ENCODE measurements at places on chromosomes 16 and 17. TPM values are rescaled to one million over a fixed set of nuclear protein-coding genes. Genes with fewer than 3 reads are reported as not detected.

The MEFV gene
- 4.5 TPM for total RNA-seq

The HOXB8 gene
- total RNA-seq: 1.9 TPM

The NPW gene
- total RNA-seq: not detected

GRCh38 chr17:6930749-6931148 lies 65.1 kb upstream of the ALOX12 start:
- no peak for DNase-seq

DNA sequence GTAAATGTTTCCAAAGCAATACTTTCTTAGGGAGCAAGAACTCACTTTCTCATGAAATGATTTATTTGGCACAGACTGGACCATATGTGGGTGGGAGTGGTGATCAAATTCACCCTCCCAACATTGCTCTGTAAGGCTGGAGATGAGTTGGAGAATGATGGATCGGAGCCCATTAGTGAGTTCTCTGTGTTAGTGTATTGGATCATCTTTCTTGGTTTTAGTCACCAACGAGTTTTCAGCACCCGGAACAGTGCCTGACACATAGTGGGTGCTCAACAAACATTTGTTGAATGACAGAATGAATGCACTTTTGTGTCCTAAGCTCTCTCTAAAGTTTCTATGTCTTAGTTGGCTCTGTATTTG lies 104.5 kb upstream of the FAM20A start:
- no peak for DNase-seq

DNA sequence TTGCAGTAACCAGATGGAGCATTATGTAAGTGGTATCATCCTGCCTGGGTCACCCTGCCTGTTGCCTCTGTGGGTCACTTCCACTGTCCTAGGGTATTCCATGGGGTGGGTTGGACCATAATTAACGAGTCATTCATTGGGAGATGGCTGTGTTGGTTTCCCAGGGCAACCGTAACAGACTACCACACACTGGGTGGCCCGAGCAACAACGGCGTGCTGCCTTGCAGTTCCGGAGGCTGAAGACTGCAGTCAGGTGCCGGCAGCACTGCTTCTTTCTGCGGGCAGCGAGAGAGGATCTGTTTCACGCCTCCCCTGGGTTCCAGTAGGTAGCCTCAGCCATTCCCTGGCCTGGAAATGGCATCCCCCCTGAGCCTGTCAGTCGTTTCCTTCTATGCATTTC lies 28.9 kb upstream of the CMIP start:
- no peak for DNase-seq

- no peak for DNase-seq
These were observed 16.7 kb upstream of the TOB1 start for GRCh38 chr17:50882851-50883250.

GRCh38 chr17:1490643-1491442 lies 1.6 kb downstream of the MYO1C start:
- DNase-seq: peak; percentile 93

- no peak for DNase-seq
These were observed 1.2 kb downstream of the SIAH1 start for GRCh38 chr16:48383877-48384519.

GRCh38 chr16:30896889-30897733 lies 697 bp downstream of the CTF1 start:
- peak; percentile 96 for DNase-seq

- DNase-seq: no peak
These were observed 23.5 kb upstream of the RPL13 start for GRCh38 chr16:89536886-89537548.
